Endothelial cell (in vitro differentiated cells): ENCODE measurements at places on chromosomes 2 and 18. TPM values are rescaled to one million over a fixed set of nuclear protein-coding genes. Genes with fewer than 3 reads are reported as not detected.

Gene FAM98A
- 47.9 TPM for total RNA-seq

DNA sequence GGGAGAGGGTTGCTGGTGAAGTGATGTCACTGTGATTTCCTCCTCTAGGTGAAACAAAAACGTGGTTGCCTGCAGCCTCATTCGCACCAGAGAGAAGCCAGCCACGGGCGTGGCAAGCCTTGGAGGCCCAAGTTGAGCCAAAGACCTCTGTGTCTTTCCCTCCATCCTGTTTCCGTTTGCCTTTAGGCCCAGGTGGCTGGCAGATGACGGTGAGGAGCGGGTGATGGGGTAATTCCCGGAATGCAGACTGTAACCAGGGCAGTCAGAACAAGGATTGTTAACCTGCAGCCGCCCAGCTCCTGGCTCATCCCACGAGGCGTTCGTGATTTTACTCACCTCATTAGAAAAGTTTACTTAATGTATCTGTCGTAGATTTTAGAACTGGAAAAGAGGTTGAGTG lies 14.4 kb downstream of the CTIF start:
- peaks cover 19% of the 10 kb centered on the region for H3K4me1 ChIP-seq
- H3K36me3 ChIP-seq = peaks cover 17% of the 10 kb centered on the region
- DNase-seq = no peak
- H3K27me3 ChIP-seq = peaks cover 3% of the 10 kb centered on the region
- H3K27ac ChIP-seq = no peak overlapping the region
- H3K4me3 ChIP-seq = no peak overlapping the region

Gene RGPD3
- 0.15 TPM for total RNA-seq

GRCh38 chr2:102359527-102359926 lies 3.9 kb downstream of the IL18R1 start:
- H3K27ac ChIP-seq = no peak overlapping the region

DNA sequence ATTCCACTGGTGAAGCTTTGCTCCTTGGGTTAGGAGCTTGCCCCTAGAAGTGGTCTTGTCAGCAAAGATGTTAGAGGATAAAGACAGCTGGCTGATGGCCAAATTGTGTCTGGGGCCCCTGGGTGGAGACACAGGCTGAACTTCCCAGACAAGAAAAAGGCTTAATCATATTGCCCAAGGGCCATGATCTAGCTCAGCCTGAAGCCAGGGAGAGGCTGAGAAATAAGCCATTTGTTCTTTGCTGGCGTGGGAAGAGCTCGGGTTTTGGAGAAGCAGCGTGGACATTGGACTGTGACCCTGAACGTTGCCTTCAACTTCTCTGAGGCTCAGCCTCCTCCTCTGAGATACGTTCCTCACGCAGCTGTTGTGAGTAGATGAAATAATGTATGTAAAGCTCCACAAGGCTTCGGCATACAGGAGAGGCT lies 153.0 kb downstream of the ZFP36L2 start:
- peaks cover 2% of the 10 kb centered on the region for H3K4me1 ChIP-seq
- peaks cover 9% of the 10 kb centered on the region for H3K27me3 ChIP-seq
- no peak for DNase-seq
- no peak overlapping the region for H3K4me3 ChIP-seq

Gene KCNS3
- 12.1 TPM for total RNA-seq

DNA sequence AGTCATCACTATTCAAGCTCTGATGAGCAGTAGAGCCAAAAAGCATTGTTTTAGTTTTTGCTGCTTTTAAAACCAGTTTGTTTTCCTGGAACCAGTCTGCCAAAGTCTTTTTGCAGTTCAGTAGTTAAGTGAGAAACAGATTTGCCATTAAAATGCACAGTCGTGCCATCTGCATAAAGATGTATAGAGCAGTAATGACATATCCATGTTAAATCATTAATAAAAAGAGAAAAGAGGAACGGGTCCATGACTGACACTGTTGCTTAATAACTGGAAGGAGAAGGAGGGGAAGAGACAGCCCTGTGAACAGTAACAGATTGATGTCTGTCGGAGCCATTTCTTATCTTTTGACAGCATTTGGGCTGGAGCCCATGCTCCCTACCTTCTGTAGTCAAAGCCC lies 704.6 kb downstream of the SATB2 start:
- no peak overlapping the region for H3K27ac ChIP-seq
- no peaks in the 10 kb centered on the region for H3K27me3 ChIP-seq
- no peak overlapping the region for H3K4me3 ChIP-seq
- DNase-seq = no peak
- no peaks in the 10 kb centered on the region for H3K4me1 ChIP-seq
